Endodermal cell (in vitro differentiated cells): ENCODE measurements at places on chromosomes 12 and 14. TPM values are rescaled to one million over a fixed set of nuclear protein-coding genes. Genes with fewer than 3 reads are reported as not detected.
A peak's percentile ranks its signal among the peaks of the same experiment; 100 is the strongest.

DNA sequence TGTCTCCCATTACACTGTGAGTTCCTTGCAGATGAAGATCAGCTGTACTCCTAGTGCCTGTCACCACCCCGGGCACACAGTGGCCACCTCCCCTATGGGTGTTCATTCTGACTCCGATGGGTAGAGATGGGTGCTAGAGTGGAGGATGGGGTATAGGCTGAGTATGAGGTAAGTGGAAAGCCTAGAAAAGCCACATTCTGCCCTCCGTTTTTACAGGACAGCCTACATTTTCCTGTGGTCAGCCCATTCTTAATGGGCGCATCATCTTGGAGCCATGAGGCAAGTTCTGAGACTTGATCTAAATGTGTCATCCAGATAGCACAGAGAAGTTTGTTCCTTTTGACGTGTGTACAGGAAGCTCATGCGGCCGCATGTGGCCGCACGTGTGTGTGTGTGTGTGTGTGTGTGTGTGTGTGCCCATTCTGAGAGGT lies 166.7 kb upstream of the HIF1A start:
- no peak for DNase-seq

- no peak for DNase-seq
Observed at GRCh38 chr12:46318037-46318436, 49.2 kb upstream of the SLC38A1 start.

- no peak for DNase-seq
Observed at GRCh38 chr14:80705241-80705980, 236.1 kb downstream of the CEP128 start.

- no peak for DNase-seq
Observed at GRCh38 chr14:87908550-87908949, 84.4 kb downstream of the GALC start.

ITGA7 gene
- 65.6 to 107 TPM (median 106 TPM) in 3 replicates for total RNA-seq

DNA sequence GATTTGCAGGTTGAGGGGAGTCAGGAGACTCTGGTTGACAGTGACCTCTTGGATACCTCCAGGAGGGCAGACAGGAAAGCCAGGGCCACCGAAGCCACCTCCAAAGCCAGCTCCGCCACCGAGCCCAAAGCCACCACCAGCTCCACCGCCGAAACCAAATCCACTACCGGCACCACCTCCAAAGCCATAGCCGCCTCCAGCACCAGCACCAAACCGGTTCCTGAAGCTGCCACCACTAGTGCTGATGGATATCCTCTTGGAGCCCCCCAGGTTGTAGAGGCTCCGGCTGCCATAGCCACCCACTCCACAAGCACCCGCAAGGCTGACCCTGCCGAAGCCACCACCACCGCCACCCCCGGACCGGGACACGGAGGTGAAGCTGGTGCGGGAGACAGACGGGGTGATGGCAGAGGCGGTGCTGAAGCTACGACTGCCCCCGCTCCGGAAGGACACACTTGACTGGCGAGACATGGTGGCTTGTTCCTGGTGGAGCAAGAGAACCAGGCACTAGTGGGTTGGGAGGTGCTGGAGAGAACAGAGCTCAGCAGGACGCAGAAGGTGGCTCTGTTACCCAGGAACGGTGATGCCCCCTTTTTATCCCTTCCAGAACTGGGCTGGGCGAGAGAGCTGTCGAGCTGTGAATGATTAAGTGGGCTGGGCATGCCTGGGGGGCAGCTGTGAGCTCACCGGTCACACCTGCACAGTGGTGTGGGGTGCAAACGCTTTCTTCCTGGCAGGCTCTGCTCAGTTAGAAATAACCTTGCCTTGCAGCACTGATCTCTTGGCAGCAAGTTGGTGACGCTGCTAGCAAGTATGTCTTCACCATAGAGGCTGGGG lies at the start of gene KRT5:
TSS of gene KRT5 (minus strand) at position 569 of the 837 bp plus-strand sequence. CDS start at position 471, 98 bp downstream.
- DNase-seq = peak; percentile 46

DNA sequence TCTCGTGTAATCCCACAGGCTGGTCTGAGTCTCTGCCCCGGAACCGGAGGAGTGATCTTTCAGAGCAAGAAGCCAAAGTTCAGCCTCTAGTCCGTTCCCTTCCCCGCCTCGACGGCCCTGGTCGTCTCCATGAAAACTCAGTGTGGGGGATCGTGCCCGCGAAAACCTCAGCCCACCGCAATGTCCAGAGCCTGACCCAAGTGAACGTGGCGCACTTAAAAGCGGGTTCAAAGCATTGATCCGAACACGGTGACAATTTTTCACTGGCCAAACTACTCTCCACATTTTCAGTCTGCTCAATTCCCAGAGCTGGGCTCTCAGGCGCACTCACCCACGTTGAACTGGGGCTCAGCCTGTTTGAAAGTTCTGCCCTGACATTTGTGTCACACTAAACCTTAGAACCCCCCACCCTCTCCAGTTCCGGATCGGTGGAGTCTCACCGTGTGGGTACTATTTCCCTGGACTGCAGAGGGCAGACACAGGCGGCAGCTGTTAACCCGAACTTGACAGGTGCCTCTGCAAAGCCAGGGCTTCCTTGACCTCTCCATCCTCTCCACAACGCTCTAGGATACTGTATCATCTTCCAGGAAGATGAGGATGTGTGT lies 886 bp upstream of the PRICKLE1 start:
- peak; percentile 79 for DNase-seq

- DNase-seq = peak; percentile 47
Observed at GRCh38 chr12:112812600-112813406, 21.3 kb downstream of the RPH3A start.

GRCh38 chr12:19704966-19705365 lies 265.7 kb downstream of the AEBP2 start:
- no peak for DNase-seq

NINJ2 gene
- total RNA-seq = 5.1 and 6.2 TPM in 2 replicates

PDE3A gene
- total RNA-seq = 0.47 to 0.65 TPM (median 0.62 TPM) in 3 replicates

SAMD4A gene
- total RNA-seq = 1.9 to 8.5 TPM (median 2.3 TPM) in 3 replicates

GRCh38 chr12:93050026-93050747 lies 121.1 kb upstream of the EEA1 start:
- no peak for DNase-seq

DNA sequence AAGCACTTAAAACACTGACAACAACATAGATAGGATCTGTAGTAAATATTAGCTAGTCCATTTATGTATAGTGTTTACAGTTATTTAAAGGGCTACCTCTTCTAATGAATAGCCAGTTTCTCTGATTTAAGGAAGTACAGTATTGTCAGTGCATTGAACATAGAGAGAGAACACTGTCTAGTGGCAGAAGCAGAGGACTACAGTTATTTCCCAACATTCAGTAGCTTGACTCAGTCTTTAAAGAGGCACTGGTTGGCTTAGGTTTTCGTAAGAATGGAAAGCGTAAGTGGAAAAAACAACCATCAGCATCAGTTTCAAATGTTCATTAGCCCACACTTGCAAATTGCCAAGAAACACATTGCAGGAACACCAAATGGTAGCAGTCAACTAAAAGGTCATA lies 125.0 kb upstream of the HMGA2 start:
- no peak for DNase-seq

GRCh38 chr14:50070840-50071548 lies 45.4 kb downstream of the VCPKMT start:
- DNase-seq = no peak

PCK2 gene
- 37.7 and 43.0 TPM in 2 replicates for total RNA-seq

- DNase-seq = no peak
Observed at GRCh38 chr14:31387091-31387490, 33.3 kb downstream of the HEATR5A start.

DNA sequence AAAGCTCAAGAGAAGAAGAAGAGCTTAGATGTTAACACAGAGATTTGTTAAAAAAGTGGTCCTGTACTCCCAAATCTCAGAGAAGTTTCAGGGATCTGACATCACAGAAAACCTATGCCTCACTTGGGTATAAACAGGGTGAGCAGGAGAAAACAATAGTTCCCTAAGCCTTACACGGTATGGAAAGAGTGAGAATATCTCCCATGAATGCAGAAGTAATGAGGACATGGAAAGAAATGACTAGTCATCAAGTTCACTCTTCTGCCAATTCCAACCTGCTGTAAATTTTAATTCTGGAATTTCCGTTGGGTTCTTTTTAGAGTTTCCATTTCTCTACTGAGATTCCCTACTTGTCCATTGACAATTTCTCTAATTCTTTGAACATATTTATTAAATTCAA lies 6.2 kb upstream of the PTGER2 start:
- DNase-seq = no peak

DNA sequence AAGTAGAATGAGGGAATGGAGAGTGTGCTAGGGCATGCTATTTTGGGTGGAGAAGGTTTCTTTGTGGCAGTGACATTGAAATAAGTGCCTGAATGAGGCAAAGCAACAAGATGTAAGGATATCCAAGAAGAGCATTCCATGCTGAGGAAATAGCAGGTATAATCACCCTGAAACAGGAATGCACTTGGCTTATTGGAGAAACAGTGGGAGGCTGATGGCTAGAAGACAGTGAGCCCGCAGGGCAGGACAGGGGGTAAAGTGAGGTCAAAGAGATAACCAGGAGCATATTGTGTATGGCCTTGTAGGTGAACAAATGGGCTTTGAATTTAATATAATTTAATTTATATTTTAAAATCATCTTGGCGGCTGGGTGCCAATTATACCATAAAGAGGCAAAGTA lies 877.0 kb downstream of the DIO2 start:
- DNase-seq = peak; percentile 63

DNA sequence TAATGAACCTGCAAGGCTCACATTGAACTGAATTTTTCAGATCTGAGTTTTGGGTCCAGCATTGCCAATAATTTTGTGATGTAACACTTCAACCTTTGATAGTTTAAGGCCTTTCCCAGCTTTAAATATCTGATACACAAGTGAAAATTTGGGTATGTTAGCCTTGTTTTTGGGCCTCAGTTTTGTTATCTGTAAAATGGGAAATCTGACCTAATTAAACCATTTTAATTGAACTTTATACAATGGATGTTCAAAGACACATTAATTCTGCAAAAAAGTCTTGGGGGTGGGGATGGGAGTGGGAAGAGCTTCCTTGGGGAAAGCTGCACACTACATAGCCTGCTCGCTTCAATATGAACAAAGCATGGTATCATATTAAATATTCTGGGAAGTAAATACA lies 5.2 kb upstream of the SPATS2 start:
- no peak for DNase-seq

DNA sequence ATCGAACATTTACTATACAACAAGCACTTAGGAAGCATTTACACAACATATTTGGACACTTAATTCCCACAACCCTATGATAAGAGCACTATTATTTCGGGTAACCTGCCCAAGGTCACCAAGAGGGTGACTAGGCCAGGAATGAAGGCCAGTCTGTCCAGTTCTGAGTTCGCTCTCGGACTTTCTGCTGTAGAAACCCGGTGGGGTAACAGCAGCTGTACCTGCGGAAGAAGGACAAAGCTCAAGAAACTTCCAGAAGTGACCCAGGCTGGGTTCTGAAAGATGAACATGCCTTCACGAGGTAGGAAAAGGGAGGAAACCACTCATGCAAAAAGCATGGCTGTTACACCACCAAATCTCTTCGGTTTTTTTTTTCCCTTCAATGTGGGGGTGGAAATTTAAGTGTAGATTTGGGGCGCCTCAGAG lies 10.8 kb downstream of the PLA2G1B start:
- DNase-seq = no peak

- no peak for DNase-seq
Observed at GRCh38 chr14:87050421-87050820, 942.6 kb downstream of the GALC start.

GRCh38 chr12:78530100-78530765 lies 334.3 kb upstream of the SYT1 start:
- peak; percentile 57 for DNase-seq

- DNase-seq = peak; percentile 97
Observed at GRCh38 chr12:14769969-14770495, 33.2 kb downstream of the WBP11 start.

GRCh38 chr12:20625531-20625930 lies 69.6 kb upstream of the SLCO1C1 start:
- DNase-seq = no peak

- DNase-seq = no peak
Observed at GRCh38 chr12:47944685-47945340, 18.6 kb upstream of the TMEM106C start.

DNA sequence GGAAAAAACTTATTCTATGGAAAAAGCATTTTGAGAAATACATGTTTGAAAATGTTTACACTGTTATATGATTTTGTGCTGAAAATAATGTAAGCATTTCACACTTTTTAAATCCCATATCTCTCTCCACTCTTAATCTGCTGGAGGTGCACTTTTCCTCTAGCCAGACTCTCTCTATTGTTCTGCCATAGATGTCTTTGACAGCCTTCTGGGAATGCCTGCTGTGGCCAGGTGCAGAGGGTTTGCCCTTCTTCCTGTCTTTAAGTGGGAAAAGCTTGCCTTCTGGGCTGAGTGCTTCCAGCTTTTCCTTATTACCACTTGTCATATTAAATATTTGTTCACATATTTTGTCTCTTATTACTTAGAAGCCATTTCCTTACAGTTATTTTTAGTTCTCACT lies 60.1 kb upstream of the PPM1H start:
- DNase-seq = peak; percentile 67

- DNase-seq = no peak
Observed at GRCh38 chr12:106984588-106985137, 2.3 kb downstream of the MTERF2 start.

ACOT6 gene
- total RNA-seq = not detected in 2 replicates

GRCh38 chr12:84336231-84336630 lies 576.4 kb downstream of the SLC6A15 start:
- DNase-seq = no peak

- DNase-seq = no peak
Observed at GRCh38 chr14:26887847-26888246, 290.0 kb upstream of the NOVA1 start.

DNA sequence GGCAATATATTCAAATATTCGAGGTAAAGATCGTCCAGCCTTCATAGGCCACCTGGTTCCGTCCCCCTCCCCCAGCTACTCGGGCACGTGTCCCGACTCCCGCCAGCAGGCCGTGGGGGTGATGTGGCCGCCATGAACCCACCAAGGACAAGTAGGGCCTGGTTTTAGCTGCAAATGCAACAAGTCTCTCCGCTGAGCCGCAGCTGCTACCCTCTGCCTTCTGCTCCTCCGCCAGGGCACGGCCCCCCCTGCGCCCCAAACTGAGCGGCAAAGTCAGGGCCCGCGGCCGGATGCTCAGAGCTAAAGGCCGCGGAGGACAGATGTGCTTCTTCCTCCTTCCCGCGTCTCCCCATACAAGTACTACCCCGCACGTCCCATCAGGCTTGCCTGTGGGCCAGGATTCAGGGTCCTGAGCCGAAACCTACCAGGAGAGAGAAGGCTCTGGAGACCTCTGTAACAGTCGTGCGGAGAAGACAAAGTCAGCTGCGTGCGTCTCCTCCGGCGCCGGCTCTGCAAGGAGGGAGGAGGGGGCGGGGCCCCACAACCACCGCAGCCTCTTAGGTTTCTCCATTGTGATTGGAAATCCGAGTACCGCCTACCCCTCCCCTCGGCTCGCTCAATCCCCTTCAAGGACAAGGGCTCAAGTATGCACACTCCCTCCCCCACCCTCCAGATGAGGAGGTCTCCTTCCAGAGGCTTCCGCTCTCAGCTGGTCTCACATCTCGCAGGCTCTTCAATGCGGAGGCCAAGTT lies at the start of gene LDHB:
TSS of gene LDHB (minus strand) at position 517 of the 752 bp plus-strand sequence. CDS start 3,171 bp downstream, outside the sequence.
- peak; percentile 99 for DNase-seq

- DNase-seq = no peak
Observed at GRCh38 chr14:88879022-88879421, 54.6 kb downstream of the TTC8 start.

GRCh38 chr14:23020143-23021128 lies 10.5 kb upstream of the C14orf93 start:
- DNase-seq = peak; percentile 73

GRCh38 chr14:75303381-75303789 lies 24.8 kb downstream of the FOS start:
- DNase-seq = peak; percentile 83

CISTR gene
- not detected in 2 replicates for total RNA-seq

CCND2 gene
- 286 to 322 TPM (median 302 TPM) in 3 replicates for total RNA-seq

ALDH1L2 gene
- total RNA-seq = 0.22 and 0.23 TPM in 2 replicates

PRH2 gene
- not detected in 3 replicates for total RNA-seq

- no peak for DNase-seq
Observed at GRCh38 chr14:101104485-101104884, 201.0 kb upstream of the RTL1 start.

MYL6B gene
- total RNA-seq = 153 and 166 TPM in 2 replicates
